T-helper 2 cell (primary cell): ENCODE measurements at places on chromosomes 7 and 10.

- DNase-seq: no peak
Measured at GRCh38 chr10:14665304-14665703, 109.4 kb downstream of the FAM107B start.

GRCh38 chr7:6299774-6300173, 27.4 kb upstream of the CYTH3 start:
- no peak for DNase-seq

GRCh38 chr10:60803433-60803832, 25.2 kb downstream of the CDK1 start:
- DNase-seq: no peak

- DNase-seq: no peak
Measured at GRCh38 chr7:75739796-75740672, 1.3 kb upstream of the HIP1 start.

GRCh38 chr7:52154382-52154781, 837.8 kb upstream of the COBL start:
- DNase-seq: no peak

- no peak for DNase-seq
Measured at GRCh38 chr7:37234928-37235327, 213.7 kb downstream of the ELMO1 start.

GRCh38 chr7:117667456-117667855, 187.6 kb downstream of the CFTR start:
- no peak for DNase-seq

GRCh38 chr10:10667466-10667865, 350.2 kb upstream of the CELF2 start:
- DNase-seq: no peak

DNA sequence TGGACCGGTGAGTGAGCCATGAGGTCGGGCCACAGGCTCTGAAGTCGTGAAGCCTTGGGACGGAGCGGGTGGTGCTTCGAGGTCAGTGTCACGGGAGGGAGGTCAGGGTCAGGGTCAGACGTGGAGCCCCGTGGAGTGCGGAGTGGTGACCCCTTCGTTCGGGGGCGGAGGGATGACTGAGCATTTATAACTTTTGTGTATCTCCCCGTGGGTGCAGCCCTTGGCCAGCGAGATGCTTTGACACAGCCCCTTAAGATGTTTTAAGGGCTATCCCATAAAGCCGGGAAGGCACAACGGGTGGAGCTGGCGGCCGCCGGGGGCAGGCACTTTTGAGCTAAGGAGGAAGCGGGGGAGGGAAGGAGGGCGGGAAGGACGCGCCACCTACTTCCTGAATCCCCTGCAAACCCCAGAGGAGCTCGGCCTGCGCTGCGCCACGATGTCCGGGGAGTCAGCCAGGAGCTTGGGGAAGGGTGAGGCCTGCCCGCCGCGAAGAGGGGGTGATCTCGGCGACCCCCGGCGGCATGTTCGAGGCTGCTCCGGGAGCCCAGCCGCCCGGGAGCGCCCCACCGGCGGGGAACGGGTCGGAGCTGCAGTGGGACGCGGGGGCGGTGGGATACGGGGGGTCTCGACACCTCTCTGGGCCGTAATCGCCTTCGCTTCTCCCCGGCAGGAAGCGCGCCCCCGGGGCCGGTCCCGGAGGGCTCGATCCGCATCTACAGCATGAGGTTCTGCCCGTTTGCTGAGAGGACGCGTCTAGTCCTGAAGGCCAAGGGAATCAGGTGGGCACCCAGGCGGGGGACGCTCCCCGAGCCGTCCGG, at the start of gene GSTO1:
Gene GSTO1 (plus strand): TSS at position 400 of the 818 bp plus-strand sequence. CDS start 37 bp downstream, at position 437.
- peak; percentile 44 for DNase-seq

GRCh38 chr10:51397695-51398094, 301.7 kb downstream of the CSTF2T start:
- DNase-seq: no peak

DNA sequence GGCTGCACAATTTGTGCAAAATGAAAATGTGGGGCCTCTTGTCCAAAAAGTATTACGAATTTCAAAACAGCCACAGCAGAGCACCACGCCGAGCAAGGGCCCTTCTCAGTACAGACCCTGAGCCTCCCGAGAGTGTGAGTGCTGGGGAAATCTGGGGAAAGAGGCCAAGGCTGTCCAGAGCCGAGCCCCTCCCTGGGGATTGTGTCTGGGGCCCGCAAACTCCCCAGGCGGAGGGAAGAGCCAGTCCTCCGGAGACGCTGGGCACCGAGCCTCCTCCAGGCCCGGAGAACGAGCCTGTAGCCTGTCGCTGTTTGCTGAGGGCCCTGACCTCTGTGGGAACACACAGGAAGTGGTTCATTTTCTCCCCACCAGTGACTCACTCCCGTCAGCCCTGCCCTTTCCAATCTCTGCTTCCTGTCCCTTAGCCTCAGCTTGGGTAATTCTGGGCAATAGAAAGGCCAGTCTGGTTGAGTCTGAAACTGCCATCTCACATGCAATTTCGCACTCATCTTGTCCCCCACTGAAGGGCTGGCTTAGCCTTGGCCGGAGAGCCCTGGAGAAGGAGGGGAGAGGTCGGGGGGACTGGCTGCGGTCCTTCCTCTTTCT, 19.5 kb upstream of the GNA12 start:
- peak; percentile 26 for DNase-seq

DNA sequence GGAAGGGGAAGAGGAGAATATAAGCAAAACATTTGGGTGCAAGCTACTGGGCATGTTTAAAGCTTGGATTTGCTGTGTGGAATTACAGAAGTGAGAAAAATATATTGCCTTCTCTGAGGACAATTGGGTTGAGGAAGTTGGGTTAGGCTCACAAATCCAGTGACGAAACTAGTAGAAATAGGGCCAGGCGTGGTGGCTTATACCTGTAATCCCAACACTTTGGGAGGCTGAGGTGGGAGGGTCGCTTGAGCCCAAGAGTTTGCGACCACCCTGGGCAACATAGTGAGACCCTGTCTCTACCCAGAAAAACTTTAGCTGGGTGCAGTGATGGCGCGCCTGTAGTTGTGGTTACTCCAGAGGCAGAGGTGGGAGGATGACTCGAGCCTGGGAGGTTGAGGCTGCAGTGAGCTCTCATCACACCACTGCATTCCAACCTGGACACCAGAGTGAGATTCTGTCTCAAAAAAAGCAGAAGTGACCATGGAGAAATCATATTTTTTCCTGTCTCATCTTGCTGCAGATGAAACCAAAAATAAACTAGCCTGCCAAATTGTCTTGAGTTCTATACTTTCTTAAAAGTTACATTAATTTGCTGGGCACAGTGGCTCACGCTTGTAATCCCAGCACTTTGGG, 22.4 kb downstream of the NRBF2 start:
- DNase-seq: no peak

DNA sequence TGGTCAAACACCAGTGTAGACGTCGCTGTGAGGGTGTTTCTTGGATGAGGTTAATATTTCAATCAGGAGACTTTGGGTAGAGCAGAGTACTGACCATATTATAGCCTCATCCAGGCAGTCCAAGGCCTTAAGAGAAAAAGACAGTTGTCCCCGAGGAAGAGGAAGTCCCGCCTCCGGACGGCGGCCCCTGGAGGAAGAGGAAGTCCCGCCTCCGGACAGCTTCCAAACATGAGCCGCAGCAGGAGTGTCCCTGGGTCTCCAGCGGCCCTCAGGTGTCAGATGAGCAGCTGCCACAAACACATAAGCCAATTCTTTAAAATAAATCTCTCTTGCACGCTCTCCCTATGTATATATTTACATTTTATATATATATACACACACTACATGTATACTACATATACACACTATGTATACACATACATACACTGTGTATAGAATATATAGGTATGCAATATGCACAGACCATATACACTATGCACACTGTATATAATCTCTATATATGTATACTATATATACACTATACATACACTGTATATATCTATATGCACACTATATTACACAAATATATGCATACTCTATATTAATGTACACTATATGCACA, 37.5 kb downstream of the PWWP2B start:
- DNase-seq: no peak

DNA sequence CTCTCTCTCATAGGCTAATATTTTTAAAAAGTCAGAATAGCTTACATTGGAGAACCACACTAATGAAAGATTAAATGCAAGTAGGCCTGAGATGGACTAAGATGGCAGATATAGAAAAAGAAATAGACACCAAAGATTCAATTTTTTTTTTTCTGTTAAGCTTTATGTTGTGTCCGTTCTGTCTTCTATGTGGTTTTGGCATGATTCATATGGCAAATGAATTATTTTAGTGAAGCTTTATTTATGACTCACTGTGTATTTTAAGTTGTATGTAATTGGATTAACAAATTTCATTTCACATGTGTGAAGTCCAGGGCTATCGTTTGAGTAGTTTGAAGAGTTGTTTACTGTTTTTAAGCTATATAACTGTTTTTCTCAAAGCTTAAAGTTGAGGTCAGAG, 214.8 kb downstream of the CAMK1D start:
- DNase-seq: no peak

- no peak for DNase-seq
Measured at GRCh38 chr7:107118109-107118900, 50.5 kb upstream of the HBP1 start.

DNA sequence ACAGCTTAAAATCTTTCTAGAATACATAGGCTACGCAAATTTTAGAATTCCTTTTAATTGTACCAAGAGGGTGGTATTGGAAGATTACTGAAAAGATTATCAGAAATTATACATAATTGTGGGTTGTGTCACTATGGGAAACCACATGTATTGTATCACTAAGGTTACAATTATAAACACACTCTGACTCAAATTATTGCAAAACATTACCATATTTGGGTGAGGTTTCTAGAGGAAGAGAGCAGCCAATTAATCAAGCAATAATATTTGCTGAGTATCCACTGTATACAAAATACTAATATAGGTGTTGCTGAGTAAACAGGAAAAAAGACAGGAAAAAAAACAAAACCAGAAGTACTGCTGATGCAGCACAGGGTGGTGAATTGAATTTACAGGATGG, 3.1 kb upstream of the CAPZA2 start:
- DNase-seq: no peak

DNA sequence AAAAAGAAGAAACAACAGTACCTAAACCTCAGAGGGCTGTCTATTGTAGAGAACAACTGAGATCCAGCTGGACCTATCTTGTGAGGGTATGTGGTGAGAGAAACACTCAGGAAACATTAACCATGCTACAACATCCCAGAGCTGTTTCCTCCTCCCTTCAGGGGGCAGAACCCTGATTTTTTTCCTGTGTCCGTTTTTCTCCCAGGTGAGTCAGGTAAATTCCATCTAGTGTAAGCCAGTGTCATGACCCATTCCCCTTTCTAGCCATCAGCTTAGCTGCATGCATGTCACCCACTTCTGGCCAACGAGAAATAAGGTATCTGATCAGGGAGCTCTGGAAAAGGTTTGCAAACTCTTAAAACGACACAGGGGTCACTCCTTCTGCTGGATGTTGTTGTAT, 103.8 kb downstream of the DNMBP start:
- no peak for DNase-seq

DNA sequence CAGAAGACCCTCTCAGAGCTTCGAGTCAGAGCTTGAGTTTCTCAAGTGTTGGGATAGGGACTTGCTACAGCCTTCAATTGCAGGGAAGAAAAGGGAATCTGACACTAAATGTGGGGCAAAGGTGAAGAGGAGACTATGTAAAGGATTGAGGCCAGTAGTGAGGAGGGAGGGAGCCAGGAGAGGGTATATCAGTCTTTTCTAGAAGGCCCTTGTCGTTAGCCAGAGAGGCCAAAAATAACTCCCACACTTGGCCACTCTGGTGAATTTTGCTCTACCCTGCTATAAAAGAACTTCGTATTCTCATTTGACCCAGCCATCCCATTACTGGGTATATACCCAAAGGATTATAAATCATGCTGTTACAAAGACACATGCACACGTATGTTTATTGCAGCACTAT, 162.0 kb downstream of the MDFIC start:
- no peak for DNase-seq

DNA sequence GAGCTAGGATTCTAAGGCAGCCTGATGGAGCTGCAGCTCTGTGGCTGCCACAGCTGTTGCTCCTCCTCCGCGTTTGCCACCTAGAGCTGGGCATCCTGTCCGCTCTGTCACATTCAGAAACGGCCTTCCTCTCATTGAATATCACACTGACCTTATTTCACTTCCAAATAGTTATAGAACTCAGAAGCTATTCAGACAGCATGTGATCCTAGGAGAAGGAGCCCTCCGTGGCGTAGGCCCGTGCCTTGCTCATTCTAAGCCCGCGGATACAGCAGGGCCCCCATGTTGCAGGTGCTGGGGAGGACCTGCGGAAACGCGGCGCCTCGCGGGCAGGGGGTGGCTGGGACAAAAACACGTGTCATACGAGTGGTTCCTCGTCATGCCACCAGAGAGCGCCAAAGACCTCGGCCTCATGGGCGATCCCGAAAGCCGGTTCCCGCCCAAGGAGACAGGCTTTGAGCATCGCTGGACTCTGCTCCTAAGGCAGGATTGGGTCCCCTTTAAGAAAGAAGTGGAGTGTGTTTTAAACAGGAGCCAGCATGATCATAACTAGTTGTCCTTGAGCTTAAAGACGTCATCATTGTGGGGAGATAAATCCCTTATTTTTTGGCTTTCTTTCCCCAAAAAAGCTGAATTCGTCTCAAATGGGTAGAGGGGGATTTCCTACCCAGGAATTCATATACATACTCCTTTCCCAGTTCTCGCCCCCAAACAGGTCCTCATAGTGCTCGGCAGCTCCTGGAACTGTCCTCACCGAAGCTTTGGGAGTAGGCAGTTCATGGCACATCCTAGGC, 17.9 kb upstream of the FIGNL1 start:
- DNase-seq: peak; percentile 67

DNA sequence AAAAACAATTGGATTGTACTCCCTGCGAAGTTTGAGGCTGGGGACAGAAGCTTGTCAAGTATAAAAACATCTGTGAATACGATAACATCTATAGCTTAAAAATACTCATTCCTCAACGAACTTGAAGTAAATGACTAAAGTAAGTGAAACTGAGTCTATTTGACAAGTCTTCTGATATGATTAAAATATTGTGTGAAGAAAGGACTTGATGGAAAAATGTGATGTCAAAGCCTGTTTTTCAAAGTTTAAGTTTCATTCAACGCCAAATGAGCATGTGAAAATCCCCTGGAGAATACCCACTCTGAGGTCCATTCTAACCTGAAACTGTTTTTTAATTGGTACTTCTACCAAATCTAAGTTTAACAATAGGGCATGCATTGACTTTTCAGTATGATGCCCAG, 122.3 kb upstream of the MDFIC start:
- no peak for DNase-seq
